ENCODE measurements at places on chromosomes 7 and 10.

- no peak for DNase-seq
Measured at GRCh38 chr10:32326119-32326518, 20.8 kb downstream of the EPC1 start.

GRCh38 chr10:114684084-114684821, 26.2 kb upstream of the ABLIM1 start:
- DNase-seq: peak; percentile 57

DNA sequence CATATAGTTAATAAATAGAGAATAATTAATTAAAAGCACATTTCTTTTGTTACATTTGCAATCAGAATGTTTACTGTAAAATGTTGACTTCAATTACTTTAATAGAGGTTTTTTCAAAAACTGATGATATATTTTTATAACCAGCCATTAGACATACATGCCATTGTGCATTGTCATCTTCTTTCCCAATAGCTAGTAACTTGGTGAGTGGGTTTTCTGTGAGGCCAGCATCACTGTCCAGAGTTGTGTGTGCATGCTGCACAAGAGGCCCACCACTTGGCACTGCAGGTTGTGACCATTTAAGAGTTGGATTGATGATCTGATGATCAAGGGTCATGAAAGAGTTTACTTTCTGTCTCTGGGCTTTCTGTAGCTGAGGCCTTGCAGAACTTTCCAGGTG, 46.5 kb downstream of the TFEC start:
- peak; percentile 15 for DNase-seq

- no peak for DNase-seq
Measured at GRCh38 chr7:8436965-8437364, 3.6 kb downstream of the NXPH1 start.

GRCh38 chr10:48187713-48188485, 86.6 kb downstream of the FRMPD2 start:
- no peak for DNase-seq

DNA sequence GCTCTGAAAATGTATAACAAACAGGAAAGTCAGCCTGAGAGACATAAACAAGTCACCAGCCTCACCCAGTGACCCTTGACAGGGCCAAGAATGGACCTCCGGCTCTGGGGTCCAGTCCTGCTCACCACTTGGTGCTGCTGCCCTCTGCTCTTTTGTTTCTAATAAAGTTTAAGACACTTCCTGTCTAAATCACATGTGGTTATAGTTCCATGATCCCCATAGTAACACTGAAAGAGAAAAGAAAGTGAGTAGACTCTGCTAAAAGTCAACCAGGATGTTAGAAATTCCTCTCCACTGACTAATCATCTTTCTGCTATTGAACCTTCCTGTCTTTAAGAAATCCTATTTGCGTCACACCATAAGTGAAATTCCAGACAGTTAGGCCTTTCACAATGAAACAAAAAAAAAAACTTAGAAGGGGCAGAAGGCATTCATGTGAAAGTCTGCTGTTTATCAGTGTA, 179.2 kb upstream of the BET1 start:
- peak; percentile 99 for DNase-seq

- DNase-seq: no peak
Measured at GRCh38 chr7:15703732-15704131, 17.2 kb upstream of the MEOX2 start.

DNA sequence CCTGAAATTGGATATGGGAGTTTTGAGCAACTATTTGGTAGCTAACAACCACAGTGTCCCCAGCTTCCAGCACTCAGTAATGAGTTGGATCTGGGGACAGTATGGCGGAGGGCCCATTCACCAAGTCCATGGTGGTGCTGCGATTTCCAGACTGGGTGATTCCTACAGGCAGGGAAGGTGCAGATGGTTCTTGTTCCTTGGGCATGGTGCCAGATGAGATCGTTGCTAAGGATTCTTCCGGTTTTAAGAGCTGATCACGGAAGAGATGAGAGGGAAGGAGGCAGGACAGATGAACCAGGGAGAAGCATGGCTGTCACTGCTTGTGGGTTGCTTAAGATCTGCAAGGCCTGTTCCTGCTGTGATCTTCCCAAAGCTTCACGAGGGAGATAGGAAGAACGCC, 380.3 kb downstream of the TCERG1L start:
- no peak for DNase-seq

DNA sequence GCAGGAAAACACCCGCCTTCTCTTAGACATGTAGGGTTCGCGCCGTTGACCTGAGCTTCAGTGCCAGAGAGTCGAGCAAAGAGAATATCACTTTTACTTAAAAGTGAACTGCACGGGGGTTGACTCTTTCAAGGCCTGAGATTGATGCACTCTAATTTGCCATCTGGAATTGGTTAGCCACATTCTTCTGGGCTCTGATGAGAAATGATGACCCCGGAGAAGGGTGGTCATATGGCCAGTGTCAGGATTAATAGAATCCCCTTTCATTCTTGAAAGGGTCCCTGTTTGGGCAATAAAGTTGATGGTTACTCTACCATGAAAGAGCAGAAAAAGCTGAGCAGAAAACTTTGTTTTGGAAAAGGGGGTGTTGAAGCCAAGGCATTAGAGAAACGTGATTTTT, 31.2 kb downstream of the GRK5 start:
- peak; percentile 45 for DNase-seq

- no peak for DNase-seq
Measured at GRCh38 chr10:69965086-69965485, 87.6 kb upstream of the MACROH2A2 start.

- no peak for DNase-seq
Measured at GRCh38 chr7:87231711-87232110, 12.2 kb upstream of the TMEM243 start.

GRCh38 chr10:120949609-120950031, 98.5 kb downstream of the WDR11 start:
- DNase-seq: no peak

- DNase-seq: no peak
Measured at GRCh38 chr7:158810846-158811245, 18.5 kb downstream of the ESYT2 start.

- DNase-seq: no peak
Measured at GRCh38 chr7:106063024-106063423, 49.1 kb downstream of the SYPL1 start.

GRCh38 chr7:44979481-44980392, 922 bp upstream of the MYO1G start:
- DNase-seq: no peak

GRCh38 chr7:79789584-79790345, 336.3 kb upstream of the MAGI2 start:
- DNase-seq: peak; percentile 85

DNA sequence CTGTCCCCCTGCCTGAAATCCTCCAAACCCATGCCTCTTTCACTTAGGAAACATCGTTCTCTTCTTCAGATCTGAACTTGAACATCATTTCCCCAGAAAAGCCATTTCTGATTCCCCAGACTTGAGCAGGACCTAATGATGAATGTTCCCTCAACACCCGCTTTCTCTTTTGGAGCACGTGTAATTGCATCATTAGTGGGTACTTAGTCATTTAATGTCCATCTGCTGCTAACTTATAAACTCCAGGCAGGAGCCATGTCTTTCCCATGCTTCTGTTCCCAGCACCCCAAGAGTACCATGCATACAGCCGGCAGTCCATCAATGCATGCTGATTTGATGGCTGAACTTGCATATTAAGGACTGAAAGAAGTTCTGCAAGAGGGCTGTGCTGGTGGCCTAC, 36.5 kb upstream of the ECHDC3 start:
- peak; percentile 28 for DNase-seq
